ENCODE measurements at places on chromosomes 2 and 18. TPM values are rescaled to one million over a fixed set of nuclear protein-coding genes. Genes with fewer than 3 reads are reported as not detected.

Gene AQP4
- total RNA-seq = not detected

- DNase-seq = no peak
Observed at GRCh38 chr2:231917280-231918066, 8.7 kb downstream of the NPPC start.

DNA sequence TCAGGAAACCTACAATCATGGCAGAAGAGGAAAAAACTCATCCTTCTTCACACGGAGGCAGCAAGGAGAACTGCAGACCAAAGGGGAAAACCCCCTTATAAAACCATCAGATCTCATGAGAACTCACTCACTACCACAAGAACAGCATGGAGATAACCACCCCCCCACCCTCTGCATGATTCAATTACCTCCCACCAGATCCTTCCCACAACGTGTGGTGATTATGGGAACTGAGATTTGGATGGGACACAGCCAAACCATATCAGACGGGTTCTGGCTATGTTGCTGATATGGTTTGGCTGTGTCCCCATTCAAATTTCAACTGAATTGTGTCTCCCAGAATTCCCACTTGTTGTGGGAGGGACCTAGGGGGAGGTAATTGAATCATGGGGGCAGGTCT is 28.7 kb upstream of the CCDC150 start:
- DNase-seq = no peak

DNA sequence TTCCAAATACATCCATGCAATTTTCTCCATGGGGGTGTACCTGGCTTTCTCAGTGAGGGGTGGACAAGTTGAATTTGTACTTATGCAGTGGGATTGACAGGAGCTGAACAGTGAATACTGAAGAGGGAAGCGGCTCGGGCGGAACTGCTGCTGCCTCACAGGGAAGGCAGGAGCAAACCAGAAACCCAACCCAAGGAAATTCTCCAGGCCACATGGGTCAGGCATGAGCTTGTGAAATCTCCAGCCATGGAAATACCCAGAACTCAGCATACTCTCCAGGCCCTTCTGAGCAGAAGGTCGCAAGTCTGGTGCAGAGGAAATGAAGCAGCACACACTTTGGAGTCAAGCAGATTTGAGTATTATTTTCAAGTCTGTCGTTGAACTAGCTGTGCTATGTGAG is 26.5 kb upstream of the INO80C start:
- no peak for DNase-seq

GRCh38 chr18:69480460-69480859 is 79.8 kb downstream of the DOK6 start:
- no peak for DNase-seq

DNA sequence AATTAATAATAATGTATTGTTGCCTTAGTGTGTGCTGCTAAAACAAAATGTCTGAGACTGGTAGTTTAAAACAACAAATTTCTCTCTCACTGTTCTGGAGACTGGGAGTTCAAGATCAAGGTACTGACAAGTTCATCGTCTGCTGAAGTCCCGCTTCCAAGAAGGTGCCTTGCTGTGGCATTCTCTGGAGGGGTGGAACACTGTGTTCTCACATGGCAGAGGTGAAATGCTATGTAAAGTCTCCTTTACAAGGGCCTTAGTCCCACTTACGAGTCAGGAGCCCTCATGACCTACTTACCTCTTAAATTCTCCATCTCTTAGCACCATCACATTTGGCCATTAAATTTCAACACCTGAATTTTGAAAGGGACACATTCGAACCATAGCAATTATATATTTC is 299.2 kb upstream of the RBMS1 start:
- DNase-seq = no peak

DNA sequence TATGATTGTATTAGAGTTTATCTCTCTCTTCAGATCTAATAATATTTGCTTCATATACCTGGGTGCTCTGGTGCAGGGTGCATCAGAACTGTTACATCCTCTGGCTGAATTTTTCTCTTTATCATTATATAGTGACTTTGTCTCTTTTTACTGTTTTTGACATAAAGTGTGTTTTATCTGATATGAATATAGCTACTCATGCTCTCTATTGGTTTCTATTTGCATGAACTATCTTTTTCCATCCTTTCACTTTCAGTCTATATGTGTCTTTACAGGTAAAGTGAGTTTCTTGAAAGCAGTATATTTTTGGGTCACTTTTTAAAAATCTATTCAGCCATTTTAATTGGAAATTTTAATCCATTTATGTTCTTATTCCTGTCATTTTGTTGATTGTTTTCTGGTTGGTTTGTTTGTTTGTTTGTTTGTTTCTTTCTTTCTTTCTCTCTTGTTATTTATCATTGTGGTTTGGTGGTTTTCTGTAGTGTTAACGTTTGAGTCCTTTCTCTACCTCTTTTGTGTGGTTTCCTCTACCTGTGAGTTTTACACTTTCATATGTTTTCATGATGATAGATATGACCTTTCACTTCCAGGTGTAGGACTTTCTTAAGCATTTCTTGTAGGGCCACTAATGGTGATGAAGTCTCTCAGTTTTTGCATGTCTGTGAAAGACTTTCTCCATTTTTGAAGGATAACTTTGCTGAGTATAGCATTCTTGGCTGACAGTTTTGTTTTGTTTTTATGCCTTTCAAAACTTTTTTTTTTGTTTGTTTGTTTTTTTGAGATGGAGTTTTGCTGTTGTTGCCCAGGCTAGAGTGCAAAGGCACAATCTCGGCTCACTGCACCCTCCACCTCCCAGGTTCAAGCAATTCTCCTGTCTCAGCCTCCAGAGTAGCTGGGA is 54.9 kb downstream of the CCNT2 start:
- no peak for DNase-seq

GRCh38 chr2:221492636-221493035 is 79.5 kb downstream of the EPHA4 start:
- no peak for DNase-seq

GRCh38 chr2:172247203-172247602 is 144.5 kb upstream of the DLX2 start:
- DNase-seq = no peak

GRCh38 chr2:227570615-227571014 is 28.1 kb upstream of the SCYGR2 start:
- DNase-seq = no peak

DNA sequence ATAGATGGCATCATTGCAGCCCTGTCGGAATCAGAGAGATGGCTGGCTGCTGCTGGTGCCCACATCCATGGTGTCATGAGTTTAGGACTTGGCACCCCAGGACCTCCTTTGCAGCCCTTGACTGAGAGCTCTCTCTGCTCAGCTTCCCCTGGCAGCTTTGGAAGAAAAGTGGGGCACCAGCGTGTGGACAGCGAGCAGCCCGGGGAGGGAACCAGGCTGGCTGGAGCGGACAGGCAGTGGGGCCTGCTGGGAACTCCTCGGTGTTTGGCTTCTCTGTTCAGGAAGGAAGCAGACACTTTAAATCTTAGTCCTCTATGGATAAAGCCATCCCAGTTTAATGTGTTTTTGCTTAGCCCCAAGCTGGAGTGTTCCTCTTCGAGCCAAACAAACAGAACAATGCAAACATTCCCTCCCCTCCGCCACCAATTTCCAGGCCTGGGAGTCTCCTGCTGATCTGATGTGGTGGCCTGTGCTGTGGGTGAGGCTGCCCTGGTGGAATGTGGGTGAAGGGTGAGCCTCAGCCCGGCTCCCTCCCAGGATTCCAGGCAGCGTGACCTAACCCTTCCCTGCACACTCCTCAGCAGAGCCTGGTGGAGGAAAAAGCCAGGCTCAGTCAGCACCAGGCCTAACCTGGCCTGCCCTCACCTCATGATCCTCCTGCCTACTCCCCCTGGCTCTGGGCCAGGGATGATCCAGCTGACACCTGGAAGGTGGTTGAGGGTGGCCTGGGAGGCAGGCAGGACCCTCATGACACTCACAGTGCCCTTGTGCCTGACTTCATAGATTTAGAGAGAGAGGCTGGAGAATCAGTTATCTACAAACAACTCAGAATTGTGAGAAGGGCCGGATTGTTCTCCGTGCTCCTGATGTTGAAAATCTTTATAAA is 21.6 kb upstream of the ITGB6 start:
- DNase-seq = no peak

DNA sequence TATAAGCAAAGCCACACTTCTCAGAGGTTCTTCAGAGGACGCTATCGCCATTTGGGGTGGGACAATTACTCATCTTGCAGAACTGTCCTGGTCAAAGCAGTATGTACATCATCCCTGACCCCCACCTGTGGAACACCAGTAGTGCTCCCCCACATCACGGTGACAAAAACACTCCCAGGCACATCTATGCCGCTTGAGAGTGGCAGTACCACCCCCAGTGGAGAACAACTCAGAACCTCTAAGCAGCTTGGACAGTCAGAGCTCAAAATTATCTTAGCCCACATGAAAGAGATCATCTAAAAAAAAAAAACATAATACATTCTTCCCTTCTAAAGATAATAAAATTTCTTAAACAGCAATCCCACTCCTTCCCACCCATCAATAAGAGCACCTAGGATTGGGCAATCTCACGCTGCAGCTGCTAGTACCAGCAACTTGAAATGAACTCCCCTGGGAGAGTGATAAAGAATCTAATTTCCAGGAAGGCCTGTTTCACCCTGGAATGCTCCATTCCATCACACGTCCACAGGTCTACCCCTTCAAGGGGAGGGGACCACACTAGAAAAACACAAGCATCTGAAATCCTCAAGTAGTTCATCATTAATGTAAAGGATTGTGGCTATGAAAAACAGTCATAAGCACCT is 31.7 kb downstream of the LRP2 start:
- DNase-seq = no peak

- no peak for DNase-seq
Observed at GRCh38 chr2:129301431-129301913, 678.0 kb upstream of the RAB6C start.

GRCh38 chr2:60926741-60927552 is 45.6 kb downstream of the REL start:
- no peak for DNase-seq

GRCh38 chr18:35732636-35733035 is 151.1 kb downstream of the GALNT1 start:
- DNase-seq = no peak

DNA sequence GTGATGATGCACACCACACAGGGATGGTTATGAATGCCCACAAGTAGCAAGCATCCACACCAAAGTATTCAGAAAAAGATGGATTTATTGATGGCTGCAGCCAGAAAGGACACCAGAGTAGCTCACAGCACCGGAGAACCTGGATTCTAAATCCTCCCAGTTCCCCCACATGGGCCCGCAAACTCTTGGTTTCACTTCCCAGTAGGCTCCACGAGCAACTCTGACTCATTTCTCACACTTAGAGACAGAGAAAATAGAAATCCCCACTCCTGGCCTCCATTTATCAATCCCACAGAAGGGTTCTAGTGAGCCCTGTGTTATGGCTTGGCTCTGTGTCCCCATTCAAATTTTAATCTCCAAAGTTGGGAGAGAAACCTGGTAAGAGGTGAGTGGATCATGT is 426.7 kb upstream of the MYT1L start:
- DNase-seq = no peak

DNA sequence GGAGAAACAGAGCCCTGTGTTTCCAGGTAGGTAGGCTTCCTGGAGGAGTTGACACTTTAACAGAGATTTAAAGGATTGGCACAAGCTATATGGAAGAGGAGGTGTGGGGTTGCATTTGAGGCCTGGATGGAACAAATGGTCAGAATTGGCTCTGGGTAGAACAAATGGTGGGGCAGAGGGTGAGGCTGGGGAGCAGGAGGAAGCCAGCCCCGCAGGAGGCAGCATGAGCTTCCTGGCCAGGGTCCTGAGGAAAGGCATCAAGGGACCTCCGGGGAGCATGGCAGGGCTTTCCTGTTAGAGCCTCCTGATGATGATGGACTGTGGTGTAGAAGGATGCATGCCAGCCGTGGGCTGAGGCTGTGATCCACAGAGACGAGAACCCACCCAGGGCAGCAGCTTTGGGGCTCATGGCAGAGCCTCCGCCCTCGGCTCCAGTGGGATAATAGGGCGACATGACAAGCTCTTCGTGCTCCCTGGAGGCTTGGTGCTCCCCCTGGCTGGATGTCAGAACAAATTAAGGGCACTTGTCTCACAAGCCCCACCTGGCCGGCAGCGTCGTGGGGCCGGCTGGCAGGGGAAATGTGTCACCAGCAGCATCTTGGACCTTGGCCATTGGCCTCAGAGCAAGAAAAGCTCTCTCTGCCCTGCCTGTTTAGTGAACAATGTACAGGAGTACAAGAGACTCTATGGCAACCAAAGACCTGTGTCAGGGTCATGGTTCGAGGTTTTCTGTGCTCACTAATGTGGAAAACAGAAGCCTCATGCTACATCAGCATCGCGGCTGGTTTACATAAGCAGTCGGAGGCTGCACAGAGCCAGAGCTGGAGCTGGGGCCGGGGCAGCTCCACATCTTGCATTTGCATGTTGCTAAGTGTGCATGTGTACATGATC is 153.5 kb downstream of the MYCN start:
- DNase-seq = no peak

DNA sequence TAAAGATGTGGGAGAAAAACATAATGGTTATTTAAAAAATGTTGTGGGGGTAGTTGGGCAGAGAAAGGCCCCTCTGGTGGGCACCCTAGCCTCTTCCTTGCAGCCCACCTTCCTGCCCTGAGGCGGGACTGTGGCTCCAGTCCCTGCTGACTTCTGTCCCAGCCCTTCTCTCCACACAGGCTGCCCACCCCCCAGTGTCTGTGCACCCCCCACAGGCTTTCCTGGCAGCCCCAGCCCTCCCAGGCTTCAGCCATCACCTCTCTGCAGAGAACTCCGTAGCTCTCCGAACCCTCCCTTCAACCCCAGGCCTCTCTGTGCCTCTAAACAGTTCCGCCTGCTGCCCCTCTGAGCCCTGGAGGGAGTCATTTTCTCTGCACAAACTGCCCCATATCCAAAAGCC is 75.4 kb downstream of the DYSF start:
- DNase-seq = no peak

DNA sequence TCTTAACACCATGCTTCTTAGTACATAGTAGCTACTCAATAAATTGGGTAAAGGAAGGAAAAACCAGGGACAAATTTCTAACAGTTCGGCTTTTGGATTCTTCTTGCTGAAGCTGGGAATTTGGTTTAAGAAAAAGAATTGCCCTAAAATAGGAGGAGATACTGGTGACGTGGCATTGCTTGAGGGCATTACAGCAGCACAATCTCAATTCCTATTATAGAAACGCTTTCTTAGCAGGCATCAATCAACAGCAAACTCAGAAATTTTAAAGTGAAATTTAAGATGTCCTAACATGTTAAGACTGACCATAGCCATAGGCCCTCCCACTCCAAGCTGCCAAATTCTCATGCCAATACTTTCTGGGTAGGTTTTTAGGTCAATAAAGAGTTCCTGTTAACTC is 169.5 kb downstream of the SRBD1 start:
- DNase-seq = no peak

DNA sequence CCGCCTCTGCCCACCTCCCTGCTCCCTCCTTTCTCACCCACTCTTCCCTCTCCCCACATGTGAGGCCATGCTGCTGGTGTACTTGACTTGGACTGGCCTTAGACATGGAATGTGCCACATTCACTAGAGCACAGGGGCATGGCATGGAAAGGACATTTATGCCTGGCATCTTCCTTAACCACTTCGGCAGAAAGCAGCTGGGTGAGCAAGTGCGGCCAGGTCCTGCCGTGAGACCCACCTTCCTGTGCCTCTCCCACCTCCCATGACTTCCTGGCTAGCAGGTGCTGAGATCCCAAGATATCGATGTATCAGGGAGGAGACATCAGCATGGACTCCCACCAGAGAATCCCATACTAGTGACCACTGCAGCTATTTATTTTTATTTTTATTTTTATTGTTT is 13.0 kb downstream of the GPR55 start:
- no peak for DNase-seq

Measured in activated naive CD8-positive, alpha-beta T cell treated with anti-CD3 and anti-CD28 coated beads for 36 hours (primary cell).